Stimulated activated CD8-positive, alpha-beta memory T cell treated with anti-CD3 and anti-CD28 coated beads, Interleukin-7, amount 100 ng/mL, for 48 hours (primary cell): ENCODE measurements at places on chromosomes 16 and 17.

DNA sequence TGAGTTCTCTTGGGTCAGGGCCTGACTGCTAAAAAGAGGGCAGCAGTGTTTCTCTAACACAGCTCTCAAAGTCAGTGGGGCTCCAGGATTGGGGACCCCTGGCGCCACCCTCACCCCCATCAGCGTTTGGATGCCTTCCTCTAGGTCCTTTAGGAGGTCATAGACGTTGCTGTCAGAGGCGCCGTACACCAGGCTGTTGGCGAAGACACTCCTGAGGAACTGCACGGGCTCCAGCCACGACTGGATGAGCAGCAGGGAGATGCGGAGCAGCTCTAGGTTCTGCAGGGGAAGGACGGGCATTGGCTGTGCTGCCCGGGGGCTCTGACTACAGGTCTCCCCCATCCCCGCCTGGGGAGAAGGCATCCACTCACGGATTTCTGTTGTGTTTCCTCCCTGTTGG lies 993 bp downstream of the GH1 start:
- DNase-seq, result no peak

- DNase-seq, result no peak
Observed at GRCh38 chr16:20760346-20760745, 3.5 kb upstream of the ACSM3 start.

GRCh38 chr17:4969551-4970173 lies 2.0 kb upstream of the SPAG7 start:
- DNase-seq, result peak; percentile 43

DNA sequence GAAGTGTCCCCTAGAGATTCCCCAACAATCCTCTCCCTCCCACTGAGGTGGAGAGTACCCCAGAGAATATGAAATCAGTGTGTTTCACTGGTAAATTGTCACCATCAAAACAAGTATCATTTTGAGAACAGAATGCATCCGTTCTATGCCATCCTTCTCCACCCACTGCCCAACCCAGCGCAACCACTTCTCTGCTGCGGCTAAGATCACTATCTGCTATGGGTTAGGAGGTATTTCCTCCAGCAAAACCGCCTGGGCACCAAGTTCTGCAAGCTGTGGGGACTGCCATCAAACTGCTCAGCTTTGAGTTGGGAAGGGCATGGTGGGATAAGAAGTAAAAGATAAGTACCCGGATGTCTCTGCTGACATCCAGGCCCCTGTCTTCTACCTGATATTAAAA lies 24.4 kb downstream of the CNTNAP1 start:
- peak; percentile 56 for DNase-seq

DNA sequence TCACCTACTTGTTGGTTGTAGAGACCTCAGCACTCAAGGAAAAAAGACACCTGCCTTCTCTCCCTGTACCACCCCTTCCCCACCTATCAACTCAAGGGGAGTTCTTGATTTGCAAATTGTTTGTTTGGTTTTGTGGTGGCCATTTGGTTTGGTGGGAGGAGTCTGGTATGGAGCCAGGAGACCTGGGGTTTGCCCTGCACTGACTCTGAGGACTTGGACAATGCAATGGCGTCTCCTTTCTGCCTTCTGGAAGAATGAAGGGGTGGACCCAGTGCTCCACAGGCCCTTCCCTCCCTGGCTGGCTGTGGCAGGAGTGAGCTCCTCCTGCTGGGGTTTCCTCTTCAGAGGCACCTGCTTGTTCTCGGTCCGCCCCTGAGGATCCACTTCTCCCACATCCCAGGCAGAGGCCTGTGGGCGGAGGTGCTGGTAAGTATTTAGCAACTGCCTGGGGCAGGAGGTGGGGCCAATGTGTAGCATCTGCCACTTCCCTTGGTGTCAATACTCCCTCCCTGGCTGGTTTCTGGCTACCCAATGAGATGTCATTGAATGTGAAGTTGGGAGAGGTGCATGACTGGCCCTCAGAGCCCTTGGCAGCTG lies 164.5 kb downstream of the NTN1 start:
- no peak for DNase-seq

DNA sequence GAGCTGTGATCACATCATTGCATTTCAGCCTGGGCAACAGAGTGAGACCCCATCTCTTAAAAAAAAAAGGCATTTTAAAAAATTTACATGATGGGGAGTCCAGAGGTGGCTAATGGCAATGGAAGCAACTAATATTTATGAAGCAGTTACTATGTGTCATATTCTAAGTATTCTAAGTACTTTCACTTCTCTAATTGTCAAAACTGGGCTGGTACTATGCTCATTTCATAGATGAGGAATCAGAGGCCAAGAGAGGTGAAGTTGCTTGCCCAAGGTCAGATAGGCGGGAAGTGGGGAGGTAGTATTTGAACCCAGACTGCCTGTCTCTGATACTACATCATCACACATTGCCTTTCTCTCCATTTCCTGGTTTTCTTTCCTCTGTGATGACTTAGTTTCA lies 50.7 kb downstream of the SLC5A11 start:
- no peak for DNase-seq

GRCh38 chr16:89067677-89068443 lies 25.8 kb upstream of the ACSF3 start:
- DNase-seq, result no peak

- DNase-seq, result peak; percentile 63
Observed at GRCh38 chr17:82153745-82154375, 55.8 kb upstream of the FASN start.

- DNase-seq, result no peak
Observed at GRCh38 chr16:20673882-20674683, 23.4 kb downstream of the ACSM1 start.

GRCh38 chr16:11079652-11080187 lies 135.4 kb downstream of the CLEC16A start:
- DNase-seq, result no peak

GRCh38 chr17:79294459-79295071 lies 219.9 kb downstream of the ENGASE start:
- peak; percentile 5 for DNase-seq

- no peak for DNase-seq
Observed at GRCh38 chr16:22314661-22315626, 17.7 kb downstream of the POLR3E start.

DNA sequence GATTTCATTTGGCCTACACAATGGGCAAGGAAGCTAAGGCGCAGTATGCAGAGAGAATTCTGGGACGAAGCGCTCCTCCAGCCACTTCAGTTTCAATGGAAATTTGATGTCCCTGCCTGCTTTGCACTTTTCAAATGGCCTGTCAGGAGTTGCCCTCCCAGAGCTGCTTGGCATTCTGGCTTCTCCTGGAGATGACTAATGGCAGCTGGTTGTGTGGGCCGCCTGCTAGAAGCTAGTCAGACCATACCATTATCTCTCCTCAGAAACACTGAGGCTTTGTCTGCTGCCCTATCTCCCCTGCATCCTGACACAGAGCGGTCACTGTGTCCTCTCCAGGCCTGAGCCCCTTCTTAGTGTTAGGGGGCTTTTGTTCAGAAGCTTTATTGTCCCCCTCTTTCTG lies 180.1 kb downstream of the SPECC1 start:
- no peak for DNase-seq

- DNase-seq, result no peak
Observed at GRCh38 chr17:8709006-8709405, 35.6 kb downstream of the CCDC42 start.

DNA sequence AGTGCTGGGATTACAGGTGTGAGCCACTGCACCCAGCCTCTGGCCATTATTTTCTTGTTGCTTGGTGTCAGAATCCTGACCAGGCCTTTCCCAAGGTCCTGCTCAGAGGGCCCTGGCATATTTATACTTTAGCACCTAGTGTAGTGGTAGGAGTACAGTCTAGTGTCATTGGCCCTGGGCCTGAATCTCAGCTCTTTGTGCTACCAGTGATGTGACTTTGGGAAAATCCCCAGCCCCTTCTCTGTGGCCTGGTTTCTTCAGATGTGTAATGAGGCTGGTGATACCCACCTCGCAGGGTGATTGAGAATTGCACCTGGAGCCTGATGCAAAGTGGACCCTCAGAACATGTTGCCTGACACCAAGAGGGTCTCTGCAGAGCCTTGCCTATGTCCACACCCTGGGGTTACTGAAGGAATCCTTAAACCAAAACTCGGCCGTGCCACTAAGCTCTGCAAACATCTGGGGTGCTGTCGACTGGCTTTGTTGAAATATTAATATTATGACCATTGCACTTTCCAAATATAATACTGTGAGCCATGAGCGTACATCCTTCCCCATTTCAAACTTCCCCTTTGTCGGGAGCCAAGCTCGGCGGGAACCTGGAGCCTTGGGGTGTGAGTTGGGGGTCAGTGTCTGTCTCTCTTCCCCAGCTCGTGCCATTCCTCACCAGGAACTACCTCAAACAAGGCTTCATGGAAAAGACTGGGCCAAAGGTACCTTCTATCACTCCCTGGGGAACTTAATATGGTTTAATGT lies 18.0 kb upstream of the RNF135 start:
- DNase-seq, result no peak

DNA sequence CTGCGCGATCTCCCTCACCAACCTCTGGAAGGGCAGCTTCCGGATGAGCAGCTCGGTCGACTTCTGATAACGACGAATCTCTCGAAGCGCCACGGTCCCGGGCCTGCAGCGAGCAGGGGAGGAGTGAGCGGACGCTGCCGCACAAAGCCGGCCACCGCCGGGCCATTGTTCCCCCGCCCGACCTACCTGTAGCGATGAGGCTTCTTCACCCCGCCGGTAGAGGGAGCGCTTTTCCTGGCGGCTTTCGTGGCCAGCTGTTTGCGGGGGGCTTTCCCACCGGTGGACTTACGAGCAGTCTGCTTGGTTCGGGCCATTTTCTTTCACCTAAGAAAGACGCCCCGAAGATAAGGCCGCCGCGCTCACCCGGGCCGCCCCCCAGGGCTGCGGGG lies 5.8 kb upstream of the UNK start:
- no peak for DNase-seq

GRCh38 chr17:28956112-28956511 lies 4.8 kb upstream of the PHF12 start:
- DNase-seq, result no peak

- no peak for DNase-seq
Observed at GRCh38 chr17:49299996-49300395, 62.1 kb downstream of the ZNF652 start.

GRCh38 chr17:82281502-82282238 lies 8.2 kb upstream of the CSNK1D start:
- DNase-seq, result no peak

- no peak for DNase-seq
Observed at GRCh38 chr17:14827396-14827919, 437.7 kb downstream of the PMP22 start.

GRCh38 chr17:34756637-34757021 lies 177.2 kb downstream of the TMEM132E start:
- DNase-seq, result no peak

DNA sequence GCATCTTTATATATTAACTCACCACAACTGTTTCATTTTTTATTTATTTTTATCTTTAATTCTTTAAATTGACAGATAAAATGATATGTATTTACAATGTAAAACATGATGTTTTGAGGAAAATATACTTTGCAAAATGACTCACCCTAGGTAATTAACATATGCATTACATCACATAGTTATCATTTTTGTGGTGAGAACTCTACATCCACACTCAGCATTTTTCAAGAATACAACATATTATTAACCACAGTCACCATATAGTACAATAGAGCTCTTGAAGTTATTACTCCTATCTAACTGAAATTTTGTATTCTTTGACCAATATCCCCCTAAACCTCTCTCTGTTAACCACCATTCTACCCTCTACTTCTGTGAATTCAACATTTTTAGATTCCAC lies 194.7 kb upstream of the KIF2B start:
- DNase-seq, result no peak

DNA sequence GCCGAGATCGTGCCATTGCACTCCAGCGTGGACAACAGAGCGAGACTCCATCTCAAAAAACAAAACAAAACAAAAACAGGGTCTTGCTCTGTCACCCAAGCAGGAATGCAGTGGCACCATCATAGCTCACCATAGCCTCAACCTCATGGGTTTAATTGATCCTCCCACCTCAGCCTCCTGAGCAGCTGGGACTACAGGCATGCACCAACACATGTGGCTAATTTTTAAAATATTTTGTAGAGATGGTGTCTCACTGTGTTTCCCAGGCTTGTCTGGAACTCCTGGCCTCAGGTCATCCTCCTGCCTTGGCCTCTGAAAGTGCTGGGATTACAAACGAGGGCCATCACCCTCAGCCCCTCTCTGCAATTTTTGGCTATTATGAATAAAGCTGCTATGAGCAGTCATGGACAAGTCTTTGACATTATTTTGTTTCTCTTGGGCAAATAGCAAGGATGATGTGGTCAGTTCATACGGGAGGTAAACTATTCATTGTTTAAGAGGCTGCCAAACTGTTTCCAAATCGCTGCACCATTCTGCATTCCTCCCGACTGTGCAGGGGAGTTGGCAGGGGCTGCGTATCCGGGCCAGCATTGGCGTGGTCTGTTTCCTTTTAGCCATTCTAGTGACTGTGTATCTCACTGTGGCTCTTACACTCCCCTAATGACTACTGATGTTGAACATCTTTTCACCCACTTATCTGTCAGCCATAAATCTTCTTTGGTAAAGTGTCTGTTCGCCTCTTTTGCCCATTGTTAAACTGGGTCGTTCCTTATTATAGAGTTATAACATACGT lies 21.1 kb downstream of the EIF4A3 start:
- no peak for DNase-seq

- DNase-seq, result no peak
Observed at GRCh38 chr16:86584726-86585721, 6.7 kb downstream of the FOXL1 start.

GRCh38 chr17:72523491-72523890 lies 402.7 kb downstream of the SOX9 start:
- DNase-seq, result no peak

GRCh38 chr16:86732621-86733295 lies 154.4 kb downstream of the FOXL1 start:
- no peak for DNase-seq

DNA sequence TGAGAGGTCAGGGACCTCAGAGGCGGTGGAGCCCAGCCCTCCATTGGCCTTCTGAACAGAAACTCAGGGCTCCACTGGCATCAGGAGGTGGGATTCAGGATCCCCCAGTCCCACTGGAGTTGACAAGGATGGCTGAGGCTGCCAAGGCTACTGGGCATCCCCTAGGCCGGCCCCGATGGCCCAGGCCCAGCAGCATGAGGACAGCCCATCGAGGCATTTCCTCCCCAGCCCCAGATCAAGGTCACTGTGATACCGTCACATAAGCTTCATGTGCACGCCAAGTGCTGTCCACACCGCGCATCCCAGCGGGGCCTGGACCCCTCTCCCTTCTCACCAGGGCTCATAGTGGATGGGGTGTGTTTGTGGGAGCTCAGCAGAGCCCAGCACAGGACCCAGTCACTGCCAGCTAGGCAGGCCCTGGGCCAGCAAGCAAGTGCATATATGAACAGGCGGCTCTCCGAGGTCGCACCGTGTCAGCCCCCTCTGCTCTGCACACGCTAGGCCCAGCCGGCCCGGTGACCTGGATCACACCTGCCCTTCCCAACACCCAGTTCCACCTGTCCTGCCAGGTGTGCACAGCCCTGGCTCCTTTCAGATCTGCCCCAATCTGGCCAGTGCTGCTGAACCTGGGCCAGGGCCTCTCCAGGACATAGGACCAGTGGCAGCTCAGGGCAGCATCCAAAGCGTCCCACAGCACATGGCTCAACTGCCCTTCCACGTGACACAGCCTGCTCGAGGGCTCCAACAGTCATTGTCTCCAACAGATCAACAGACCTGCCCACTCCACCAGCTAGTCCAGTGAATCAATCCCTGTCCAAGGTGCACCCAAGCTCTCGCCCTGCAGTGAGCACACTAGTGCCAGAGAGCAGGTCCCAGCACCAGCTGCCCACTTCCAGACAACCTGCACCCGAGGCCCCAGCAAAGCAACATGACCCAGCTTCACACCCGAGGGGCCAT lies 32.8 kb upstream of the RASD1 start:
- no peak for DNase-seq
